ENCODE measurements at places on chromosomes 6 and 20.
A peak's percentile ranks its signal among the peaks of the same experiment; 100 is the strongest.

DNA sequence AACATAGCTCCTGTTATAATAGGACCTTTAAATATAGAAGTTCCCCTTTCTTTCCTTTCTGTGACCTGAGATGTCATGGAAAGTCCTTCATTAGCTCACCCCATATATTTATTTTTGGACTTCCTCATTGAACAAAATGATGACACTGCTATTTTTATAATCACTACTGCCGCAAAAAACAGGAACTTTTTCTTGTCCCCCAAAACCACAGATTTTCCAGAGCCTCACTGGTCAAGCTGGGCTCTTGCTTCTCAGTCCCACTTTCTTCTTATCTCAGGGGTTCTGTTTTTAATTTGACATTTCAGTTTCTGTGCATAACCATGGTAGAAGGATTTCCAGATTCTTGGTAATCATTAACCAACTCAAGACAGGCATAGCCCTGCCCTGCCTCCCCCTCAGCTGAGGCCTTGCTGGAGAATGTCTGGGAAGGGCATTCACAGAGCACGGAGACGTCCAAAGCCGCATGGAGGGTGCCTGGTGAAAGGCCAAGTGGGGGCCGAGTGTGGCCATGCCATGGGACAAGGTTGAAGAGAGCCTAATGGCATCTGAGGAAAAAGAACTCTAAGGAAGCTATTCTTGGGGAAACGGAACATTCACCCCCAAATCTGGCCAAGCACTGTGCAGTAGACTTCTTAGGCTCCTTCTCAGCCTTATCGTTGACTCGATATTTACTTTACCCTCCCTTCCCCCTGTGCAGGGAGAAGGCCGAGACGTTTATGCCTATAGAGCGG is 73.7 kb downstream of the EDN1 start:
- DNase-seq, result no peak

- DNase-seq, result no peak
Observed at GRCh38 chr6:39169448-39170344, 54.7 kb upstream of the SAYSD1 start.

GRCh38 chr20:62606551-62607201 is 35.6 kb upstream of the SLCO4A1 start:
- DNase-seq, result no peak

- no peak for DNase-seq
Observed at GRCh38 chr6:40559056-40559455, 28.1 kb downstream of the LRFN2 start.

GRCh38 chr20:39094391-39094790 is 132.2 kb downstream of the DHX35 start:
- DNase-seq, result no peak

GRCh38 chr6:34243901-34244884 is 4.6 kb downstream of the SMIM29 start:
- DNase-seq, result peak; percentile 95

GRCh38 chr6:160110586-160111123 is 11.0 kb upstream of the SLC22A1 start:
- DNase-seq, result peak; percentile 52

- no peak for DNase-seq
Observed at GRCh38 chr20:47998736-47999135, 213.5 kb upstream of the SULF2 start.

DNA sequence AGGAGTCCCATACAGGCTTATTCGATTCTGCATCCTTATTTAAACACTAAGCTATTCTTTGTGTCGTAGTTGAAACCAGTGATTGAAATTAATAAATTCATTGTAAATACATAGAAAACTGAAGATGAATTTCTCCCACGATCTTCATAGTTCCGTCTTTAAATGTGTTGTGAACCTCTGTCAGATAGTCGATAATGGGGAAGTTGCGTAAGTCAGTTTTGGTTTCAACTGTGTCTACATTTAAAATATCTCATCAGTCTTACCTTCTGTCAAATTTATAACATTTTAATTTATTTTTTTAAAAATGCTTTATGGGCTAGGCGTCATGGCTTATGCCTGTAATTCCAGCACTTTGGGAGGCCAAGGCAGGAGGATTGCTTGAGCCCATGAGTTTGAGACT is 12.7 kb downstream of the STX11 start:
- no peak for DNase-seq

DNA sequence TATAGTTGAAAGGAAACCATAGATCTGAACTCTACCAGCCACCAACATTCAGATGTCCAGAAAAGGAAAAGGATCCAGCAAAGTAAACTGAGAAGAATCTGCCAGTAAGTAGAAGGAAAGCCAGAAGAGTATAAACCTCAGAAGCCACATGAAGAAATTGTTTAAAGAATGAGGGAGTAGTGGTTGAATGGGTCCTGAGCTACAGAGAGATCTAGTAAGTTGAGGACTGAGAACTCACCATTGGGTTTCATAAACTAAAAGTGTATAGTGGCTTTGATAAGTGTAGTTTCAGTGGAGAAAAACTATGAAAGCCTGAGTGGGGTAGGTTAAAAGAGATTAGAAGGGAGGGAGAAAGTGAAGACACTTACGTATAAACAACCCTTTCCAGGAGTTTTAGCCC is 32.0 kb upstream of the SUMO4 start:
- no peak for DNase-seq

- DNase-seq, result peak; percentile 35
Observed at GRCh38 chr6:141464490-141464889, 668.2 kb upstream of the GJE1 start.

DNA sequence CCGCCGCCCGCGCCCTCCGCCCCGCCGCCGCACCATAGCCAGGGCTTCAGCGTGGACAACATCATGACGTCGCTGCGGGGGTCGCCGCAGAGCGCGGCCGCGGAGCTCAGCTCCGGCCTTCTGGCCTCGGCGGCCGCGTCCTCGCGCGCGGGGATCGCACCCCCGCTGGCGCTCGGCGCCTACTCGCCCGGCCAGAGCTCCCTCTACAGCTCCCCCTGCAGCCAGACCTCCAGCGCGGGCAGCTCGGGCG is 1.5 kb downstream of the FOXC1 start:
- peak; percentile 50 for DNase-seq

DNA sequence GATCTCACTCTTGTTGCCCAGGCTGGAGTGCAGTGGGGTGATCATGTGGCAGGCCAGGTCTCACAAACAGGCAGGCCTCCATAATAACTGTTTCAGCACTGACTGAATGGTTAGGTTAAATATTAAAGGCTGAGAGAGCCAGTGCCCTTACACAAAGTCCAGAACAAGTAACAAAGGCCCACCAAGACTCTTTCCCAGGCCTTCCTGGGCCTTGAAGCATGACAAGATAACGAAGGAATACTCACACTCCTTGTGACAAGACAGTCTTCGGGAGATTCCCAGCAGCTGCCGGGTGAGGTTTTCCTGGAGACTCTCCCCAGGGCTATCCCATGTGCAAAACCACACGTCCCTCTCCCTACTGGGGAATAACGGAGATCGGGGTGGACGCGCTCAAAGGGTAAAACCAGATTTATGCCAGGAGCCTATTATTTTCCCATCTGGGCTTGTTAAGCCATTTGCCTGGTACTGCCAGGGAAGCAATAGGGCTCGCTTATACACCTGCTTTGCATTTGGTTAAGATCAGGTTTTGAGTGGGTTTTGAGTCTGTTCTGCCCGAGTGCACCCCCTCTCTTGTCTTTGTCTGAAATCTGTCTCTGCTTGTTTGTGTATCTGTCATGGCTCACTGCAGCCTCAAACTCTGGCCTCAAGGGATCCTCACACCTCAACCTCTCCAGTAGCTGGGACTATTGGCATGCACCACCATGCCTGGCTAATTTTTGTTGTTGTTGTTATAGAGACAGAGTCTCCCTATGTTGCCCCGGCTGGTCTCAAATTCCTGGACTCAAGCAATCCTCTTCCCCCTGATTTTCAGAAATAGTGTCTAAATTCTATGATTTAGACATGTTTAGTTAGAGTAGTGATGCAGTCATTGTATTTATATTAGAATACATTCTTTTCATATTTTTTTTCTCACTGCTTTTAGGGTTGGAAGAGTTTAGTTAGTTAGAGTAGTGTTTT is 1.4 kb upstream of the ENPP3 start:
- DNase-seq, result no peak

- DNase-seq, result no peak
Observed at GRCh38 chr6:96724641-96725040, 112.6 kb downstream of the GPR63 start.

GRCh38 chr6:15305496-15305895 is 59.6 kb downstream of the JARID2 start:
- DNase-seq, result no peak

GRCh38 chr6:158480989-158481388 is 78.9 kb upstream of the TMEM181 start:
- no peak for DNase-seq

- DNase-seq, result no peak
Observed at GRCh38 chr6:163175301-163175700, 239.2 kb upstream of the QKI start.

GRCh38 chr20:23228912-23229311 is 121.7 kb upstream of the NXT1 start:
- DNase-seq, result peak; percentile 95

GRCh38 chr20:9581509-9581908 is 67.1 kb downstream of the LAMP5 start:
- no peak for DNase-seq

- DNase-seq, result no peak
Observed at GRCh38 chr6:47071681-47072080, 29.5 kb upstream of the ADGRF1 start.

GRCh38 chr20:61896058-61896961 is 169.4 kb downstream of the TAF4 start:
- DNase-seq, result peak; percentile 28

DNA sequence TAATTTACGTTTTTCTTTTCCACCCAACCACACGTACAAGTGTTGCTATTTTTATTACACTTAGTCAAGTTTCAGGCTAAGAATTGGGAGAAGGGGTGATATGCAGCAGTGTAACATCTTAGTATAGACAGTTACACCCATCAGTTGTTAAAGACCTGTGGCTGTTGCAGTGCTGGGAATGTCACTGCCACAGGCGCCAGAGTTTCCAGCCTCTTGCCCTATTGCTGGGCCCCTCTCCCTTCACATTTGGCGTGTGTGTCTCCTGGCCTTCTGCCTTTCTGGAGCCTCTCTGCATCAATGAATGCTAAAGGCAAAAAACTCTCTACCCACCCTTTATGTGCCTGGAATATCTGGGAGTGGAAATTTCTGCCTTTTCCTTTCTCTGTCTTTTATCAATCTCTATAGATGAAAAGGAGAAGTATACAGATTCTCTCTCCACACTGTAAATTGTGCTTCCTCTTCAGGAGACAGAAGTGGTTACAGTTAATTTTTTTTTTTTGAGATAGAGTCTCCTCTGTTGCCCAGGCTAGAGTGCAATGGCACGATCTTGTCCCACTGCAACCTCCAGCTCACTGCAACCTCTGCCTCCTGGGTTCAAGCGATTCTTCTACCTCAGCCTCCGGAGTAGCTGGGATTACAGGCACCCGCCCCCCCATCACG is 73.0 kb downstream of the TIAM2 start:
- no peak for DNase-seq

GRCh38 chr6:150800674-150801314 is 64.7 kb upstream of the MTHFD1L start:
- DNase-seq, result peak; percentile 26

- DNase-seq, result no peak
Observed at GRCh38 chr6:169014211-169015197, 239.1 kb downstream of the THBS2 start.

DNA sequence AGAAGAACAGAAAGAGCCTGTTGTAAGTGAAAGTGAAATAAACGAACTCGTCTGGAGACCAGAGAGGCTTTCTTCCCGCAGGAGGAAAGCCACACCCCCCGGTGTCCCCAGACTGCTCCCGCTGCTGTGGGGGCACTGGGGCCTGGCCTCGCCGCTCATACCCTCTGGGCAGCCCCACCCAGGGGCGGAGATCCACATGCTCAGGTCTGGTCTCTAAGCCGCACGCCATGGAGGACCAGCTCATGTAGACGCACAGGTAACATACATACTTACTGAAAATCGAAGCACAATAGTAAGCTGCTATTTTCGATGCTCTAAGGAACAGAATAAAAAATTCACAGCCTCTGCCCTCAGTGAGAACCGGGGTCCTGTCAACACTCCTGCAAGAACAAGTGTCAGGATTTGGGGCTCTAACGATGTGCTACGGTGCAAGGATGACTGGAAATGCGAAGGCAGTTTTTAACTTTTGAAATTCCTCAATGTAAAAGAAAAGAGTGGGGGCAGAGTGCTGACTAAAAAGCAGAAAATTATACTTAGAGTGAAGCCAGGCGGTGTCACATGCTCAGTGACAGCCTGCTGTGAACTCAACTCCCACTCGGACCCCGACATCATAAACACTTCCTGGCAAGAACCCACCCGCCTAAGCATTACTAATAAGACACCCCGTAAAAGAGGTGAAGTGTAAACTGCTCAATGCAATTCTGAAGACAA is 110.5 kb downstream of the IRF4 start:
- no peak for DNase-seq

GRCh38 chr6:41757931-41758640 is 10.9 kb upstream of the PGC start:
- peak; percentile 29 for DNase-seq

DNA sequence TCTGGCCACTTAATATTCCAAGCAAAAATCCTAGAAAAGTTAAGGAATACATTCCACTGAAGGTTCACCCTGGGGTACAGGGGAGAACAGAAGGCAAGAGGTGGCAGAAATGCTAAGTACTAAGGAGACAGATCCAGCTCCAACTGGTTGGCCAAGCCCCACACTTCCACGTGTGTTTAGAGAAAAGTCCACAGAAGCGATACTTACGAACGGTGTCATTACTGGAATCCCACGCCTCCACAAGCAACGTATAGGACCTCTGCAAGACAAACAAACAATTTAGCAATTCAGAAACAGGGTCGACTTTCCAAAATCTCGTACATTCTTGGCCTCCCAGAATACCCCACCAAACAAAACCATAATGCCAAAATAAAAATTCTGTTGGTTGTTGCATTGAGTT is 10.0 kb downstream of the JAG1 start:
- no peak for DNase-seq

DNA sequence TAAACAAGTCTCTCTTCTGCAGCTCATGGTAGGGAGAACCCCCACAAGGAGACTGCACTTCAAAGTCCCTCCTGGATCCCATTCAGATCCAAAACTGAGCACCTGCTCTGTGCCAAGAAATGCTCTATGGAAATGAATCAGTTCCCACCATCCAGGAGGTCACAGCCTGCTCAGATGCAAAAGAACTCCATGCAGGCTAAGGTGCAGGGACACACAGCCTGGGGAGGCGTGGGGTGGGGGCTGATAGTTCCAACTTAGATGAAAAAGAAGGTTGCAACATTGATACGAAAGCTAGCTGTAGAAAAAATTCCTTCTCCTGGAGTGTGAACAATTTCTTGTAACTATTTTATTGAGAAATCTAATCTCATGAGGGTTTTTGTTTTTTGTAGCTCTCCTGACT is 111.0 kb upstream of the TMEM170B start:
- no peak for DNase-seq

- DNase-seq, result no peak
Observed at GRCh38 chr20:40706977-40707582, 18.0 kb upstream of the MAFB start.

GRCh38 chr6:83637953-83638352 is 70.9 kb downstream of the SNAP91 start:
- DNase-seq, result no peak

GRCh38 chr6:134034478-134034877 is 17.9 kb downstream of the SLC2A12 start:
- no peak for DNase-seq
